ENCODE measurements at places on chromosomes 2 and 18.

DNA sequence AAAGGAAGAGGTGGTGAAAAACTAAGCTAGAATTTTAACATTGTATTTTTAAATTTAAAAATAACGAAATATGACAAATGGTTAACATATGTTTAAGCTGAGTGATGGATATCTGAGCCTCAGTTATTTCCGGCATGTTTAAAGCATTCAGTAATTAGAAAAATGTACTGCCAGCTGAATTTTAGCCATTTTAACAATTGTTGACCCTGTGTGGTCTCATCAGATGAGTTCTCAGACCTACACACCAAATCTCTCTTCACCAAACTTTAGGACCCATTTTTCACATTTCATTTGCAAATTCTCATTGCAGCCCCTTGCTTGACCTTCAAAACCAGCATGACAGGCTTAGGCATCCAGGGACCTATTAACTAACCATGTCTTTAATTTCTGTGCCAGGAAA lies 91.5 kb upstream of the RGPD4 start:
- DNase-seq = no peak

DNA sequence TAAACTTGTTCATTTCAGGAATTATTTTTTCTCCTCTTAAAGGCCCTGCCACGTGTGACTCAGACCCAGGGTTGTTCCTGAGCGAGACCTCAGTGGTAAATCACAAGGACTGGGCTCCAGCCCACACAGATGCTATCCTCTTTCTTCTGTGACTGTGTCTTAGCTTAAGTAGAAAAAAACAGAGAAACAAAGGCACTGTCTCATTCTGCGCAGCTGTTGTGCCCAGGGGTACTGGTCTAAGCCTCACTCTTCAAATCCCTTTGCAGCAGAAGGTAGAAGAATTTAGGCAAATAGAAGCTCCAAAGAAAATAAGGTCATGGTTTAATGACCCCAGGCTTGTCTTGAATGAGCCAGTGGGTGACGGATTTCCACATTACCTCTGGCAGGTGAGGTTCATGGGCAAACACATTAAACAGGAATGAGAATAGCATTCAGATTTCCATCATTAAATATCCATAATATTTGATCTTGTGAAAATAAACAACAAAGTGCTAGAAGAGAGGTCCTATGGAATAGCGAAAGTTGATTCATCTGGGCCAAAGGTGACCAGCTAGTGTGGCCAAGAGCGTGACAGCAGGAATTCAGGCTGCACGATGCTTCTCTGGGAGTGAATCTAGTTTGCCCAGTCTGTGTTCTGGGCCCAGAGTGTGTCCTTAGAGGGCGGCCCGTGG lies 63.3 kb downstream of the LIPG start:
- DNase-seq = no peak

DNA sequence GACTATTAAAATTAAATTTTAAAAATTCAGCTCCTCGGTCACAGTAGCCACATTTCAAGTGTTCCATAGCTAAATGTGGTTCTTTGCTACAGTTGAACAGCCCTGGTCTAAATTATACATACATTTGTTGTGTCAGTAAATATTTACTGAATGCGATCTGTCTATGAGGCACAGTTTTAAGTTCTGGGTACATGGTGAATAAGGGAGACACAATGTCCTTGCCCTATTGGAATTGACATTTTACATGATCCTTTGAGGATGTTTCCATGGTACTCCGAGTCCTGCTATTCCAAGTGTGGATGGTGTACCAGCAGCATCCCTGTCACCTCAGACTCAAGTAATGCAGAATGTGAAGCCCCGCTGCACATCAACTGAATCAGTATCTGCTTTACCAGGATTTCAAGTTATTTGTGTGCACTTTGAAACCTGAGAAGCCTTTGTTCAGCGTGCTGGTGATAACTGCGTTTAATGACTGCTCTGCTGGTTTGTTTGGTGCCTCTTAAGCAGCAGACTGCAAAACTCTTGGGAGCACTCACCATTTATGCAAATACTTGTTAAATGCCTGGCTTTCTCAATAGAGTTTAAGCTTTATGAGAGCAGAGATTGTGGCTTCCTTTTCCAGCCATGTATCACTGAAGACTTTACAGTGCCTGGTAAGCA lies 1.5 kb downstream of the GALNT1 start:
- no peak for DNase-seq

GRCh38 chr2:119255760-119256581 lies 32.3 kb downstream of the STEAP3 start:
- no peak for DNase-seq

GRCh38 chr18:31680831-31681568 lies 3.4 kb downstream of the B4GALT6 start:
- DNase-seq = no peak

DNA sequence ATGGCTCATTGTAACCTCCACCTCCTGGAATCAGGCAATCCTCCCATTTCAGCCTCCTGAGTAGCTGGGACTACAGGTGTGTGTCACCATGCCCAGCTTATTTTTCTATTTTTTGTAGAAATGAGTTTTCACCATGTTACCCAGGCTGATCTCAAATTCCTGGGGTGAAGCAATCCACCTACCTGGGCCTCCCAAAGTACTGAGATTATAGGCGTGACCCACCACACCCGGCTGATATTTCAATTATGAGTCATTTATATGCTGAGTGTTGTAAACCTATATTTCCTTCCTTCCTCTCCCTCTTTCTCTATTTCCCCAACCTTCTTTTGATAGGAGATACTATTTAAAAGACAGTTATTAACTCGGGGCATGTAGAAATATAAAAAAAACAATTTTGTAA lies 469.6 kb upstream of the ID2 start:
- DNase-seq = no peak

- no peak for DNase-seq
Measured at GRCh38 chr2:201420442-201421113, 30.7 kb downstream of the TRAK2 start.

DNA sequence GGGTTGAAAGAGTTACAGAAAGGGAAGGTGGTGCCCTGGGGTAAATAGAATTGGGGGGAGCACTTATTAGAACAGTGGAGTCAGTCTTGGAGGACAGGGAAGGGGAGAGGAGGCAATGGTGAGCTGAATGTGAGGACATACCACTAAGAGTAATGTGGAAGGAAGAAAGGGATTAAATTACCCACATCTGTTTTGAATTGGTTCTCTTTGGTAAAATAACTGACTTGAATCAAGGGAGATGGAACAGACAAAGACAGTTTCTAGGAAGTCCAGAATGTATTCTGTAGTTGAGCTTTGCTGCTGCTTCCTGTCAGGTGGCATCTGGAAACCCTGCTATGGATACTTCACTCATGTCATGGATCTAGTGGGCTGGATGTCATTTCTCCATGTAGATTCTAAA lies 6.7 kb downstream of the SETBP1 start:
- DNase-seq = no peak

GRCh38 chr2:38375696-38376345 lies 1.3 kb downstream of the ATL2 start:
- peak; percentile 24 for DNase-seq

GRCh38 chr2:73091164-73091563 lies 19.7 kb upstream of the SFXN5 start:
- DNase-seq = no peak

GRCh38 chr18:62282188-62282629 lies 42.9 kb upstream of the TNFRSF11A start:
- no peak for DNase-seq

DNA sequence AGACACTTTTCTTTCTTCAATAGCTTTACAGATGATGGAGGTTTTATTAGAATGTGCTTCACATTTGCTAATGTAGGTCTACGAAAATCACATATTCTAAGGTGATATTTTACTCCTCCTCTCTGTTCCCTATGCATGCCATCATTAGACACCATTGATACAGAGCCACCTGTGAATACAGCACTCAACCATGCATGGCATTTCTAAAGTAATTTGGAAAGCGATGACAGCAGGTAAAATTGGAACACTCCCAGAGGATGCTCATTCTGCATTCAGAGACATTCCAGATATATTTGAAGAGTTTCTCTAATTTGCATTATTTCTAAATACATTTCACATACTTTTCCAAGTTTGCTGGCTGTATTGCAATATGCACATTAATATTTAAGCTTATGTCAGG lies 65.3 kb upstream of the RIT2 start:
- DNase-seq = no peak

GRCh38 chr2:221100467-221101089 lies 471.5 kb downstream of the EPHA4 start:
- DNase-seq = no peak

DNA sequence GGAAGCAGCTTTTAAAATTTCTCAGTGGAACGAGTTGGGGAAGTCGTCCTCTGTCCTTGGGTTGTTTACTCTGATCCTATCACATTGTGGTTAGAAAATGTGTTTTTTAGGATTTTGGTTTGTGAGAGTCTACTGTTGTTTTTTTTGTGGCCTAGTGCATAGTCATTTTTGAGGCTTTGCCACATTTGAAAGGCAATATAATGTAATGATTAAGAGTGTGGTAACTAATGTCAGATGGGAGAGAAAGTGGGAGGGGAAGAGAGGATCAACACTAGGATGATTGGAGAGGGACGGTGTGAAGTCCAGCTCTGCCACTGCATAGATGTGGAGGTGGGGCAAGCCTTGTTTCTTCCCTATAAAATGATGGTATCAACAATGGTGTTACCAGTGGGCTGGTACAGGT lies 8.5 kb downstream of the SP140L start:
- DNase-seq = no peak

DNA sequence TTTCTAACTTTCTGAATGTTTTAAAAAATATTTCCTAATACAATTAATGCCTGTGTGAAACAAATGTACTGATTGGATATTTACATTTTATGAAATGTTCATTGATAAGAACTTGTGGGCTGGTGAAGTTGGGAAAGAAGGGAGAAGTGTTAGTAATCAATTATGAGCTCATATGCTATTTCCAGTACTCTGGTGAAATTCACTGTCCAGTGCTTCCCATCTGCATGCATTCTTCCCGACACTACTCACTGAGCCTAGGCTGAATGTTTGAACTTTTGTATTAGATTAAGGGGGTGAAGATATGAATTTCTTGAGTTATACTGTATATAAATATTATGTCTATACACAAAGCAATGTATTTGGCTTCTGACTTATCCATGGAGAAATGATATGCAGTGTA lies 36.0 kb downstream of the SKA1 start:
- DNase-seq = no peak

DNA sequence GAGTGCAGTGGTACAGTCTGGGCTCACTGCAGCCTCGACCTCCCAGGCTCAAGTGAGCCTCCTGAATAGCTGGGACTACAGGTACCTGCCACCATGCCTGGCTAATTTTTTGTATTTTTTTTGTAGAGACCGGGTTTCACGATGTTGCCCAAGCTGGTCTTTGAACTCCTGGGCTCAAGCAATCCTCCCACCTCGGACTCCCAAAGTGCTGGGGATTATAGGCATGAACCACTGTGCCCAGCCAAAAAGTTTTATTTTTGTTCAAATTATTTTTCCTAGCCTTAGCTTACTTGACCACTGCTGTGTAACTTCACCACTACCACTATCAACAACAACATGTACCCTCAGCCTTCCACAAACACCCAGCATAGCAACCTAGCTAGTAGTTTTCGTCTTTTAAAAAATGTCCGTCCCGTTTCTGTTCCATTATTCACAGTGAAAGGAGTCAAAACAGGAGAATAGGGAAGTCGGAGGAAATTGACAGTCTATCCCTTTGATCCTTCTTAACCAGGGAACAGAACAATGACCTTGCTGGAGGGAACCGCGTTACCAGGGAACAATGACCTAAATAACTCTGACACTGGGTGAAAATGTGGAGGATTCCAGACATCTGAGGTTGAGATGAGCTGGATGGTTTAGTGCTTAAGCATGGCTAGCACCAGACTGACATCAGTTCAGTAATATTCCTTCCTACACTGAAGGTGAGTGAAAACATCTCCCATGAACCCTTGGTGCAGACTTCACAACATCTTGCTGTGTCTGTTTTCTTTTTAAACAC lies 69.2 kb upstream of the ARL4C start:
- no peak for DNase-seq

- DNase-seq = no peak
Measured at GRCh38 chr2:70133491-70134322, 46.4 kb downstream of the PCBP1 start.

GRCh38 chr18:50287441-50288347 lies at the start of gene CXXC1:
TSS of gene CXXC1 (minus strand) at chr18:50287692. CDS start at chr18:50287589, 103 bp downstream.
- DNase-seq = peak; percentile 97

- no peak for DNase-seq
Measured at GRCh38 chr2:20917287-20917660, 94.4 kb upstream of the LDAH start.

DNA sequence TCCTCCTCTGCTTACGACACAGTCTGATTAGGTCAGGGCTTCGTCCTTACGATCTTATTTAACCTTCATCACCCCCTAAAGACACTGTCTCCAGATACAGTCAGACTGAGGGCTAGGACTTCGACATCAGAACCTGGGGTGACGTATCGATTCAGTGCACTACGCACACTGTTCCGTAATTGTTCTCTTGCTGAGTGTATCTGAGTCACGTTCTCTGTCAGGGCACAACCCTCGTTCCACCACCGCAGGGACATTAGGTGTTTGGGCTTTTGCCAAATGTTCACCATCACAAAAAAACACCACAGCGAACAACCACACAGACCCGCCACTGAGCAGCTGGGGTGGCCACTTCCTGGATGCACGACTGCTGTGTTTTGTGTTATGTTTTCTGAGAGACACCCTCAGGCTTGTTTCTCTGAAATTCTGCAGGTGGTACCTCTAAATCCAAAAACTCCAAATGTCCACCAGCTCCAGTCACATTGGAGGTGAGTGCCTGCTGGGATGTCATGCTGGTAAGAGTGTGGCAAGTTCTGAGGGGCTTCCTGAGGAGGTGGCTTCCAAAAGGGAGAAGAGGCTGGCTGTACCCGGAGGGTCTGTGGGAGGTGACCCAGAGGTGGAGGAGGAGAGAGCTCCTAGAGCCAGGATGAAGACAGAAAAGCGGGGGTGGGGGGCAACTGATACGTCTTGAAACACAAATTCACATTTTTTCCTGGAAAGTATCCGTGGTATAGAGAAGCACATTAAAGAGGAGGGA lies 66.6 kb downstream of the ADNP2 start:
- no peak for DNase-seq

DNA sequence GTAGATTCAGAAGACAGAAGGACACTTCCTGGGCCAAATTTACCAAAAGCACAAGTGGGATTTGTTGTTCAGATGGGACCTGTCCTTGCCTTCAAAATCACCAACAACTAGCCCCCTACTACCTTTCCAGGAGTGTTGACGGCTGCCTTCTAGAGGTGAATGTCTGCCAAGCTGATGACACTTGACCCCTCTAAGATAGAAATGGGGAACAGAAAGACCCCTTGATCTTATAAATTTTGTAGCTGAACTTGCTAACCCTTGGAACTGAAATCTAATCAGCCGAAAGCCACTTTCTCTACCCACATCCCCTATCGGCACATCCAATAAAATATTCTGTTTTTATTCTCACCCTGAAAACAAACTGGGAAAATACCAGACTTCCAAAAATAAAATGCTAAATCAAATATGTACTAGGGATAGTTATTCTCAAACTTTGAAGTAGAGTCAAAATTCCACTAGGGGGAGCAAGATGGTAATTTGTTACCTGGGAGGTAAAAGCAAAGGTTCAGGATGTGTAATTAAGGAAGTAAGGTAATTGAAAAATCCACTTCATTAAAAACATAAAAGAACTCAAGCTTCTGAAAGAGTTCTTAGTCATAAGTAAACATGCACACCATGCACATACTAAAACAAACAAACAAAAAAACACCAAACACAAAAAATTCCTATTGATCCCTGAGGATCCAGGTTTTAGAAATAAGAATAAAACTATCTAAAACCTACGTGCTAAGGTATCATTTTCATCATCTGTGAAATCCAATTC lies 119.2 kb downstream of the ANKRD44 start:
- DNase-seq = no peak

Measured in posterior cingulate gyrus (tissue), 11 donors.